Esophagus squamous epithelium (tissue), 5 donors: ENCODE measurements at places on chromosomes 3 and 15.
A peak's percentile ranks its signal among the peaks of the same experiment; 100 is the strongest.

- H3K27ac ChIP-seq, result no peak overlapping the region
- DNase-seq, result no peak
- no peak overlapping the region for H3K4me3 ChIP-seq
- no peaks in the 10 kb centered on the region for H3K4me1 ChIP-seq
- H3K36me3 ChIP-seq, result peaks cover 90% of the 10 kb centered on the region
Measured at GRCh38 chr15:29765898-29766527, 56.3 kb downstream of the TJP1 start.

DNA sequence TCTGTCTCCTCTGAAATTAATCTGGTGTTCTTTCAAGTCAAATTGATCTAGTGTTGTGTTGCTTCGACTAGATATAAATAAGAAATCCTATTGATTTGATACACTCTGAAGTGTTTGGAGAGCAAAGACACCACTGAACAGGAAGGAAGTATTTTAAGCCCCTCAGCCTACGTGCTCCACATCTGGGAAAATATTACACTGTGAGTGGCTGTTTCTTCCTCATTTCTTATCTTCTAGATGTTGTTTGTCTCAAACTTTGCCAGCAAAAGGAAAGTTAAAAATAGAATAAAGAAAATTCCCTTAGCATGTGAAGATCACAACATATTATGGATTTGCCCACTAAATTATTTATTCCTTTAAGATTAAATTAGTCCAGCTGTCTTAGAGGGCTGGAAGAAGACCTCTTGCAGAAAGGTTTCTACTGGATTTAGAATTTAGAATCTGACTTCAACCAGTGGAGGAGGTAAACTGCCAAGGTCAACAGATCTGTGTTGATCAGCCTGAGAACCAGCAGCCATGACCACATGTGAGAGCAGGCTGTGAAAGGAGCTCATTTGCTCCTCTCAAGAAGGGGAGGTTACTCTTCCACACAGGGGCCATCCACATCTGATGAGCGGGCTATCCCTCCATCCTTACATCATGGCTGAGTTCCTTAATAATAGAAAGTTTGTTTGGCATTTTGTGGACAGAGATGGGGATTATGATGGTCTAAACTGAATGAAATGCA, 46.3 kb upstream of the ACKR4 start:
- H3K27ac ChIP-seq, result no peak overlapping the region
- H3K36me3 ChIP-seq, result no peaks in the 10 kb centered on the region
- H3K4me3 ChIP-seq, result no peak overlapping the region

DNA sequence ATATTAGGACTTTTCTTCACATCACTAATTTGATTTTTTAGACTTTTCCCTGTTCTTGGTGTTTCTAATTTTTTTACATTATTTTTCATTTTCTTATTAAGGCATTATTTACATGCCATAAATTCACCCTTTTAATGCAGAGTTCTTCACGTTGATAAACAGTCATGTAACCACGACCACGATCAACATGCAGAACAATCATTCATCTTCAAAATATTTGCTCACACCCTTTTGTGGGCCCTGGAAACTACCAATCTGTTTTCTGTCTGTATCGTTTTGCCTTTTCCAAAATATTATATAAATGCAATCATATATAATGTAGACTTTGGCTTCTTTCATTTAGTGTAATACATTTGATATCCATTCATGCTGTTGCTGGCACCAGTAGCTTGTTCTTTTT, 48.7 kb downstream of the ARRDC4 start:
- H3K4me1 ChIP-seq, result peaks cover 3% of the 10 kb centered on the region
- H3K4me3 ChIP-seq, result no peak overlapping the region
- no peaks in the 10 kb centered on the region for H3K36me3 ChIP-seq

GRCh38 chr3:120550546-120550945, 45.6 kb upstream of the NDUFB4 start:
- H3K27ac ChIP-seq, result no peak overlapping the region
- H3K4me1 ChIP-seq, result no peaks in the 10 kb centered on the region
- H3K27me3 ChIP-seq, result no peaks in the 10 kb centered on the region
- DNase-seq, result no peak

DNA sequence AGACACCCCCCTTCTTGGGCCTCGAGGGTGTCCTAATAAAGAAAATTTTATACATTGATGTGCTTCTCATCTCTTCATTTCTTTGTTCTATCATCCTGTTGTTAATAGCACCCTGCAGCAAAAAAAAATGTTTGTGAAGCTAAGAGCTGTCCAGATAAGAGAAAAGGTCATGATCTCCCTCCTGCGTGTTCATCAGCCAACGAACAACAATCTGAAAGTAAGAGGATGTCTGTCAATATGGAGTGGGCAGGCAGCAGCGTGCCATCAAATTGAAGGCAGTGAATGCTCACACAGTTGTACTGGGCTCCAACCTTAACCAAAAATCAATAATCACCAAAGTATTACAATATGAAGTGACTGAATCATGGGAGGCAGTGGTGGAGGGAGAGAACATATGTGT, 418.6 kb upstream of the ONECUT1 start:
- H3K4me3 ChIP-seq, result no peak overlapping the region
- no peak for DNase-seq
- H3K36me3 ChIP-seq, result no peaks in the 10 kb centered on the region
- no peak overlapping the region for H3K27ac ChIP-seq
- no peaks in the 10 kb centered on the region for H3K4me1 ChIP-seq
- no peaks in the 10 kb centered on the region for H3K27me3 ChIP-seq

DNA sequence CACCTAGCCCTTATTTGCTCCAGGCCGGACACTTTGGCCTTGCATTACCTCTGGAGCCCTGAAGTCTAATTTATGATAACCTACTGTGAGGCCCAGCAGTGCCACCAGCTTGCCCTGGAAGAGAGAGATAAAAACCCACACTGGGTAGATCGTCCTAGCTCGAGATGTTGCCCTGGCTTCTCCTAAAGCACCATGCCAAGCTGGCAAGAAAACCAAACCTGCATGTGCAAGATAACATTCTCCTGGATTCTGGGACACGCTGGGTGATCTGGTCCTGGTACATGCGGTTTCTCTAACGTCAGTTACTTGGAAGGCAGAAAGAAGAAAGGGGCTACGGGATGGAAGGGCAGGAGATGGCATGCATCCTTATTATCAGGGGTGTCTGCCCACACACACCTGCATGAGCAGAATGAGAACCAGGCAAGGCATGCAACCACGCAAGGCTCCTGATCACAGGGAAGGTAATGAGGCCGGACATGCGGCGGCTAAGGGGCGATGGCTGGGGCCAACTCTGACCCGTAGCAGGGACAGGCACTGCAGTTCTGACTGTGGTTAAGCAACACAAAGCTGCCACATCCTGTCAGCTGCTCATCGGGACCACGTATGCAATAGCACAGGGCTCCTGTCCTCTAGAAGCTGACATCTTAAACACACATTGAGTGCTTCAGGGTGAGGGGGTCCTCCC, 73.0 kb downstream of the OXNAD1 start:
- H3K36me3 ChIP-seq, result peaks cover 24% of the 10 kb centered on the region
- DNase-seq, result no peak
- H3K27ac ChIP-seq, result peak overlapping the region; percentile 69
- peaks cover 6% of the 10 kb centered on the region for H3K4me1 ChIP-seq

- no peak overlapping the region for H3K27ac ChIP-seq
- H3K4me3 ChIP-seq, result no peak overlapping the region
- DNase-seq, result no peak
Measured at GRCh38 chr3:66362541-66362941, 138.3 kb downstream of the LRIG1 start.

DNA sequence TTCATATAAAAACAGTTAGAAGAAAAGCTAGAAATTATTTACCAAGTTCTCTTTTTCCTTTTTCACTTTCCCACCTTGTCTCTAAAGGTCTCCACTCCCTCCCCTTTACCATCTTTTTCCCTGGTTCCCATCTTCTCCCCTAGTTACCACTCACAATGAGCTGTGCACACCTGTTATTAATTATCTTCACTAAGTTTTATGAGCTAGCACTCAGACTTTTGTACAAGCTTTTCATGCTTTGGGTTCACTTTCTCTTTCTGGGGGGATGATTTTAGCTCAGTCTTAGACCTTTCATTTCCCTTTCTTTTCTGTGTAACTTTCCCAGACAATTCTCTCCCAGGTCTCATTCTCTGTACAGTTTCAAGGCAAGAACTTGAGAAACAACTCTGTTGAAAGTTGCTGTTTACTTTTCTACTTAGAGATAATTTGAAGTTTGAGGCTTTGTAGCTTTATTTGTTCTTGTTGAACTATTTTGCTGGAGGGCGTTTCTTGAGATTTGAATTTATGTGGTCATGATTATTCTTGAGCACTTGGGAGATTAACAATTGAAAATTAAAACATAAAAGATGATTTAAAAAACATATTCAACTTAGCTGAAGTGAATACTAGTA, 24.0 kb upstream of the AADAC start:
- H3K36me3 ChIP-seq, result no peaks in the 10 kb centered on the region
- peaks cover 20% of the 10 kb centered on the region for H3K4me1 ChIP-seq
- H3K27me3 ChIP-seq, result no peaks in the 10 kb centered on the region
- no peak for DNase-seq

- no peaks in the 10 kb centered on the region for H3K27me3 ChIP-seq
- H3K36me3 ChIP-seq, result no peaks in the 10 kb centered on the region
- H3K4me1 ChIP-seq, result no peaks in the 10 kb centered on the region
Measured at GRCh38 chr3:120364821-120365220, 15.7 kb upstream of the LRRC58 start.
